Stimulated activated CD8-positive, alpha-beta memory T cell treated with anti-CD3 and anti-CD28 coated beads, Interleukin-4, amount 100 ng/mL, for 1 hour (primary cell): ENCODE measurements at places on chromosomes 1 and 21.

GRCh38 chr1:34754964-34755637 is at the start of gene GJB5:
Gene GJB5, plus strand, starts transcription at chr1:34755047. Its CDS starts 2,284 bp downstream, at chr1:34757331.
- DNase-seq: no peak

GRCh38 chr1:47478090-47478489 is 40.2 kb downstream of the FOXD2 start:
- no peak for DNase-seq

- DNase-seq: no peak
These were observed 3.5 kb downstream of the TRIM67 start for GRCh38 chr1:231165371-231165770.

- DNase-seq: no peak
These were observed 775 bp downstream of the TMEM125 start for GRCh38 chr1:43270421-43271095.

- DNase-seq: no peak
These were observed 280.4 kb downstream of the BRINP2 start for GRCh38 chr1:177451191-177451590.

DNA sequence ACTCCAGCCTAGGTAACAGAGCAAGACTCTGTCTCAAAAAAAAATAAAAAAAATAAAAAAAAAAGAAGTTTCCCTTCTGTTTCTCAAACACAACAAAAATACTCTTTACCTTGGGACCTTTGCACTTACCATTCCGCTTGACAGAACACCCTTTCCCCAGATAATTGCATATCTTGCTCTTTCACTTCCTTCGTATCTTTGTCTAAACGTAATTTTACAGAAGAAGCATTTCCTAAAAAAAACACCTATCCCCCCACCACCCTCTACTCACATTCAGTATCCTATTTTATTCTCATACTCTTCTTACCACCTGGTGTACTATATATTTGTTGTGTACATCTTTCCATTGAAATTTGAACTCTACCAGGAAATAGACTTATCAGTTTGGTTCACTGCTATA is 32.7 kb downstream of the ASH1L start:
- DNase-seq: no peak

- no peak for DNase-seq
These were observed 21.6 kb upstream of the POFUT2 start for GRCh38 chr21:45309069-45309986.

DNA sequence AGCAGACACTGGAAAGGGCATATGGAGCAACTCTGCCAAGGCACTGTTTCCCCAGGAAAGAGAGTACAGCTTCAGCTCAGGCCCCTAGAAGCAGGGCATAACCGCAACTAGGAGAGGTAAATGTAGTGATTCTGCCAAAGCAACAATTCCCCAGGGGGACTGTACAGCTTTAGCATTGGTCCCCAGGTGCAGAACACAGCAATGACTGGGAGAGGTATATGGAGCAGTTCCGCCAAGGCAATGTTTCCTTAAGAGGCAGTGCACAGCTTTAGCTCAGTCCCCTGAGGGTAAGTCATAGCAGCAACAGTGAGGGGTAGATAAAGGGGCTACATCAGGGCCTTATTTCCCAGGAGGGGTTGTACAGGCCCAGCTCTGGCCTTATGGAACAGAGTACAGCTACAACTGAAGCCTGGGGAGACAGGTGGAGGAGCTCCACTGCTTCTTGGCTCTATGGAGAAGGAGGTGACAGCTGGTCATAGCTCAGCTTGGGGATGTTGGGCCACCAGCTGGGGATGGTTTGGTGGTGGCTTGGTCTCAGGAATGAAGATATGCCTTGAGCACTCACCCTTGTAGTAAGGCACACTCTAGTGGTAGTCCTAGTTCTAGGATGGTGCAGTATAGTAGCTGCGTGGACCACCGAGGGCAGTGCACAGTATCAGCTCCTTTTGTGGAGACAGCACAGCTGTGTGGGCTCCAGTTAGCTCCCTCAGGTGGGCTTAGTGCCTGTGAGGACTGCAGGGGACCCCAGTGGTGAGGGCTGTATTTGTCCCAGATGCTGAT is 582.7 kb downstream of the PTPRC start:
- DNase-seq: no peak

DNA sequence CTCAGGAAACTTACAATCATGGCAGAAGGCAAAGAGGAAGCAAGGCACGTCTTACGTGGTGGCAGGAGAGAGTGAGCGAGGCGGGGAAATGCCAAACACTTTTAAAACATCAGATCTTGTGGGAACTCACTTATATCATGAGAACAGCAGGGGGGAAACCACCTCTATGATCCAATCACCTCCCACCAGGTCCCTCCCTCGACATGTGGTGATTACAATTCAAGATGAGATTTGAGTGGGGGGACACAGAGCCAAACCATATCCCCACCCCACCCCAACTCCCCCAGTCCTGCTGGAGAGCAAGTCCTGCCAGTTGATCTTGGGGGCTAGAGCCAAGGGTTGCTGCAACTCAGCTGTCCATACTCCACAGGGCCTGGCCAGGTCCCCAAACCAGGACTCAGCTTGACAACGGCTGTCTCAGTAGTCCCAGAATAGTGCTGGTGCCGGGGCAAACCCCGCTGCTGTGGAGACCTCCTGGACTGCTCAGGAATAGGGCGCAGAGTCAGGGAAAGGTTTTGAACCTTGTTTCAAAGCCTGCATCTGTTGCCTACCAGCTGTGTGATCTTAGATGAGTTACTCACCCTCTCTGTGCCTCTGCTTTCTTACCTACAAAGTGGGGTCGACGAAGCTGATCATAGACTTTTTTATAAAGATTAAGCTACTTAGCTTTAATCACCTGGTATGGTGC is 79.5 kb downstream of the STUM start:
- DNase-seq: no peak

- DNase-seq: no peak
These were observed 37.4 kb upstream of the WASF2 start for GRCh38 chr1:27527223-27527889.

DNA sequence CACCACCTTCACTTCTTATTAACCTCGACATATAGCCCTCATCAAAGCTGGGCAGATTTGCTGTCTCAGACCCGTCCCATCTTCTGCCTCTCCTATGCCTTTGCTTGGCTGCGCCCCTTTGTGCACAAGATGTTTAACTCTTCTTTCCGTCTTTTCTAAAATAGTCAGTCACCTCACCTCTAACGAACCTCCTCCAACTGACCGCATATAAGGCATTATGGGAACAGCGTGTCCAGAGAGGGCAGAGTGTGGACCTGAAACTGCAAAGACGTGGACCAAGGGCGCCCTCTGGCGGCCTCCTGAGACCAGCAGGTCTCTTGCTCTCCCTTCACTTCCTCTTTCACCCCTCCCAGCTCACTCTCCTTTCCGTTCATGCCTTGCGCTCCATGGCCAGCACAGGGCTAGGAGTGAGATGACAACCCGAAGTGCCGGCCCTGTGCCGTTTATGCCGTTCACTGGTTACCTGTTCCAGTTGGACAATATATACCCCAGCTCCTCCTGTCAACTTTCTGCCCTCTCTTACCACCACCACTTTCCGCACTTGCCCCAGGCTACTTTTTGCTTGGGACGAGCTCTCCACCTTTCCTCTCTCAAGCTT is 2.5 kb upstream of the METTL25B start:
- DNase-seq: peak; percentile 63

GRCh38 chr1:168005529-168005928 is 68.7 kb upstream of the MPC2 start:
- no peak for DNase-seq

- DNase-seq: no peak
These were observed 29.7 kb upstream of the RPL11 start for GRCh38 chr1:23661887-23662286.

GRCh38 chr1:81254560-81254959 is 546.2 kb upstream of the ADGRL2 start:
- DNase-seq: no peak

GRCh38 chr1:204495777-204496176 is 1.2 kb upstream of the PIK3C2B start:
- DNase-seq: no peak

GRCh38 chr21:36422279-36423098 is 37.3 kb downstream of the CHAF1B start:
- DNase-seq: no peak

- DNase-seq: no peak
These were observed 34.6 kb upstream of the COX20 start for GRCh38 chr1:244800821-244801220.

GRCh38 chr1:175599212-175599705 is 144.1 kb downstream of the TNR start:
- DNase-seq: no peak

DNA sequence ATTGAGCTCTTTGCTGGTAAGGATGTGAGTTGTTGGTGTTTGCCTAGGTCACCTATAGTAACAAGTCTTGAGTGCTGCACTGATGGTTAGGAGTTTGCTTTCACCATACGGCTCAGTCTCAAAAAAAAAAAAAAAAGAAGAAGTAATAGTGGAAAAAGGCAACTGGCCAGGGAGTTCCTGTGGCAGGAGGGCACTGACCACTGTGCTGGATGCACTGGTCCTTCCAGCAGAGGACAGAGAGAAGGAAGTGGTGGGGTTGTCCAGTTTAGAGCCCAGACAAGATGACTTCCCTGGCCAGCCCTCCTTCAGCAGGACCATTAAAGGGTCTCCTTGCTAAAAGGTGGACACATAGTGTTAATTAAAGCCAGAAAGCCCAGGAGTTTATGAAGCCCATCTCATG is 11.9 kb upstream of the PTCH2 start:
- no peak for DNase-seq

GRCh38 chr21:38859852-38860251 is 54.1 kb downstream of the ETS2 start:
- no peak for DNase-seq

DNA sequence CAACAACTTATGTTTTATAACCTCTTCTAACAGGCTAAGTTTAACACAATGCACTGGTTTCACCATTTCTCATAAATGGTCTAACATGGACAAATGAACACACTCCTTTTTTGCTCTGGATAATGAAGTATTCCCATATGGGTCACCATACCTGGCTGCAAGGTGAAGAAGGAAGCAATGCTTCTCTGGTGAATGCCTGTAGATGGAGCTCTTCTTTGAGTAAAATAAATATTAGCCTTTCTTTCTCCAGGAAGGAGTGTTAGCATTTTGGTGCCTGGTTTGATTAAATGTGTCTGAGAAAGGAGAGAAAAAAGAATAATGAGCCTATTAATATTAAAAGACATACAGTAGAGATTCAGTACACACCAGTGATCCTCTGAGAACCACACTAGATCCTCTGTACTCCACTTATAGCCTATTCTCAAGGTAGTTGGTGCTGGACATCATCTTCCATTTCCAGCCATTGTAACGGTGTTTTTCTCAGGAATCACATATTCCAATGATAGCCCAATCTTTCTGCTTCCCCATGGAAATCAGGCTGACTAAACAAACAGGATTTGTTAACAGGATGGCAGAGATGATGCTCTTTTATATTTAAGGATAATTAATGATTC is 17.6 kb downstream of the MTFR1L start:
- DNase-seq: no peak

- no peak for DNase-seq
These were observed 40.4 kb downstream of the SLC35D1 start for GRCh38 chr1:67013573-67013972.

DNA sequence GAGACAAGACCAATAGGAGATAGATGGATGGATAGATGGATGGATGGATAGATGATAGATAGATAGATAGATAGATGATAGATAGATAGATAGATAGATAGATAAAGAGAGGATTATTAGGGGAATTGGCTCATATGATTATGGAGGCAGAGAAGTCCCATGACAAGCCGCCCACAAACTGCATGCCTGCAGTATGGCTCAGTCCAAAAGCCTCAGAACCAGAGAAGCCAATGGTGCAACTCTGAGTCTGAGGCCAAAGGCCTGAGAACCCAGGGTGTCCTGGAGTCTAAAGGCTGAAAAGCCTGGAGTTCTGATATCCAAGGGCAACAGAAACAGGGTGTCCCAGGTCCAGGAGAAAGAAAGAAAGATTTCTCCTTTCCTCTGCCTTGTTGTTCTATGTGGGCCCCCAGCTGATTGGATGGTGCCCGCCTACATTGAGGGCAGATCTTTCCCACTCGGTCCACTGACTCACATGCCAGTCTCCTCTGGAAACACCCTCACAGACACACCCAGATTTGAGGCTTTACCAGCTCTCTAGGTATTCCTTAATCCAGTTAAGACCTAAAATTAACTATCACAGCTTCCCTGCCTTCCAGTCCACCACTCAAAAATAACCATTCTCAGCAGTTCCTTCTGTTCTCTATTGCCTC is 39.6 kb upstream of the IRF2BP2 start:
- DNase-seq: no peak

DNA sequence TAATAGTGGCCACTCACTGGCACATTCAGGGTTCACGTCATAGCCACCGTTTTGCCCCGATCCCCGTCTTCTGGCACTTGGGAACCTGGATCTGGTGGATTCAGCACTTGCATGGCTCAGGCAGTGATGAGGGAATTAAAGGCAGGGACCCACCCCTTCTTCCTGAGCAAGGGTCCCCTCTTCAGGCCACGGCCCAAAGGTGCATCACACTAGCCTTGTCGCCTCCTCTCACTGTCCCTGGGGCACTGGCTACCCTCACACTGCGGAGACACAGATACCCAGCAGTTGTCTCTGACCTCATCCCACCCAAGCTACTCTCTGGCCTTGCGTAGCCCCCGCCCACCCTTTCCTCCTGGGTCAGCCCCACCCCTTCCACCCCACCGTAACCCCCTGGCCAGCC is 19.9 kb upstream of the LDLRAP1 start:
- no peak for DNase-seq

GRCh38 chr1:15304708-15305467 is 57.9 kb downstream of the FHAD1 start:
- DNase-seq: peak; percentile 24

DNA sequence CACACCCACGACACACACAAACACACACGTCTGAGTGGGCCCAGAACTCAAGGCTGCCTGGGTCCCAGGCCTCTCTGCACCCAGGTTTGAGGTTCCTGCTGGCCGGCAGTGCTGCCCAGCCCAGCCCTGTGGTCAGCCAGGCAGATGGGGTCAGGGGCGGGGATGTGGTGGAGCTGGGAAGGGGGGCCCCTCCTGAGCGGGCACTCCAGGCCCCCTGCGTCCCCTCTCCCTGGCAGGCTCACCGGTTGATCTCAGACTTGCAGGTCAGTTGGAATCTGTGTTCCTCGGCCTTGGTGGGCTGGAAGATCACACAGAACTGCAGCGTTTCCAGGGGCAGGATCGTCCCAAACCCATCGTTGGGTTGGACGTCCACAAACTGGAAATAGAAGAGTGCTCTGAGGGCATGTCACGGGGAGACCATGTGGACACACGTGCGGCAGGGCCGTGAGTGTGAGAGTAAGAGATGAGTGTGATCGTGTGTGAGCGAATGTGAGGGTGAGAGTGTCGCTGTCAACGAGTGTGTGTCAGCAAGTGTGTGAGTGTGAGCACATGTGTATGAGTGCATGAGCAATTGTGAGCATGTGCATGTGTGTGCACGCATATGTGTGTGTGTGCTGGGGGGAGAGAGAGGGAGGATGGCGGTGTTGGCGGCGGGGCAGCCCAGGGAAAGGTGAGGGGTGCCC is 19.7 kb upstream of the TMEM52 start:
- DNase-seq: no peak

GRCh38 chr1:3658231-3658615 is 5.9 kb downstream of the TP73 start:
- no peak for DNase-seq

GRCh38 chr1:207032528-207033017 is at the start of gene C1orf116:
Gene C1orf116, minus strand, starts transcription at chr1:207032756. Its CDS starts 5,158 bp downstream, at chr1:207027598.
- no peak for DNase-seq

GRCh38 chr1:55300975-55301374 is 85.8 kb upstream of the USP24 start:
- no peak for DNase-seq

GRCh38 chr1:60458111-60458510 is 384.5 kb upstream of the C1orf87 start:
- no peak for DNase-seq

GRCh38 chr1:66331658-66332547 is 202.1 kb upstream of the SGIP1 start:
- DNase-seq: no peak
